Occipital lobe (tissue), 3 donors: ENCODE measurements at places on chromosomes 2 and 18.

GRCh38 chr2:176637142-176637485 is 367.9 kb downstream of the MTX2 start:
- DNase-seq: no peak

DNA sequence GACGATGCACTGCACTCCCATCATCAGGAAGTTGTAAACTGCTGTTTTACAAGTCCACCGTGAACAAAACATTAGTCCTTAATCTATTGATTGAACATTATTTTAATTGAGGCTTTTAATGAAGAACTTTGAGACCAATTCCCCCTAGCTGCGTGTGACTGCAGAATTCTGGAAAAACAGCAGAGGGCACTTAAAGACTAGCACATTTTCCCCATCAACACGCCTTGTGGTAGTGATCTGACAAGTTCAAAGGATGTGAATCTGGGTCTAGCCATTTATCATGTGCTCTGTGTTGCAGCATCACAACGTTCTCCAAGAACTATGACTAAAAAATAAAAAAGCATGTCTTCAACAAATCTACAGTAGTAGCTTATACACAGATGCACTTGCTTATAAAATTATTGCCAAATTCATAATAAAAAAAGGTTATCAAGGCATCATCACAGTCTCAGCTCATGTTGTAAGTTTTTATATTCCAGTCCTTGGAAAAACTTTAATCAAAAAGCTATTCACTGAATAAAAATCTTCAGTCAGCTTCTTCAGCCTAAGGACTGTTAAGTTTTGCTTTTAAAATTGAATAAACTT is 35.8 kb downstream of the SKOR2 start:
- no peak for DNase-seq

GRCh38 chr2:210009126-210009525 is 6.7 kb downstream of the RPE start:
- no peak for DNase-seq

DNA sequence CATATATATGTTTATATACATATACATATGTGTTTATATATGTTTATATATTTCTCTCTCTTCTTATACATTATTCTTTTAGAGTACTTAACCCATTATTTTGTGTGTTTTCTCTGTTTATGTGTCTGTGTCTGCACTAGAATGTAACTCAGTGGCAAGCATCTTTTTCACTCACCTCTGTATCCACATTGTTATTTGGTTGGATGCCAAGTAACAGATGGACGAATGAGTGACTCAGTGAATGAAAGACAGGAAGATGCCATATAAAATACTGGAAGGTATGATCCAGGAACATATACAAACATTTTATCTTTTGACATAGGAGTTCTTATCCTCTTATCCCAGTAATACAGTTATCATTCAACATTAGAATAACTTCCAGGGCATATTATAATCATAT is 684.8 kb downstream of the RNF144A start:
- DNase-seq: no peak

- DNase-seq: no peak
Observed at GRCh38 chr2:175126661-175127060, 41.3 kb downstream of the ATF2 start.

- DNase-seq: no peak
Observed at GRCh38 chr2:140701726-140702125, 1429.1 kb downstream of the LRP1B start.
